ENCODE measurements at places on chromosomes 12 and 14.
A peak's percentile ranks its signal among the peaks of the same experiment; 100 is the strongest.

GRCh38 chr12:32671930-32672780 is 6.9 kb upstream of the DNM1L start:
- no peak for DNase-seq

- DNase-seq = no peak
These were observed 31.5 kb downstream of the SPTB start for GRCh38 chr14:64848239-64848638.

DNA sequence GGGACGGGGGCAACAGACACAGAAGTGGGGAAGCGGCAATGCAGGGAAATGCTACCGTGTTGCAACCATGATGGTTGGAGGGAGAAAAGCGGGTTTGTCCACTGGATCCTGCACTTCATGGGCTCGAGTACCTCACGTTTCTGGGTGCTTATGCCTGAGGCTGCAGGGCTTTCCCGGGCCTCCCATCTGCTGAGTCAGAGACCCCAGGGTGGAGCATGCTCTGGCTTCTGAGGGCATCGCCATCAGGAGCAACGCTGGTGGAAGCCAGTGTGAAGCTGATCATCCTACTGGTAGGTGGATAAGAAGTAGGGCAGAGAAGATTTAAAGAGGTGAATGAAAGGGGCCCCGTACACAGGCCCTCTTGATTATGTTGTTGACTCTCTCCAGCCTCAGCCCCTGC is 5.0 kb upstream of the ADGRD1 start:
- no peak for DNase-seq

DNA sequence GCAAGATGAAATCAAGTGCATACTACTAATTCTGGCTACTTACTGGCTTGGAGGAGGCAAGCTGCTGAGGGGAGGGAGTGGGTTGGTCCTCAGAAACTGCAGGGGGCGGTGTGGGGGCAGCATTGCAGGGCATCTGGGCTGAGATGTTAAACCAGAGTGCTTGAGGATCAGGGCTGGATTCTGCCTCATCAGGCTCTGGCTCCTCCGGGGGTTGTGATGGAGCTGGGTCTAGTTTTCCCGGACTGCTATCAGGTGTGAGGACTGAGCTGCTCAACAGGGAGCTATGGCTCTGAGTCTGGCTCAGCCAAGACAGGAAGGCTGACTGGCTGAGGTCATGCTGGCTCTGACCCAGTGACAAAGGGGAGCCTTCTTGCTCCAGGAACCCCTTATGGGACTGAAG is 28.6 kb downstream of the BAZ2A start:
- peak; percentile 9 for DNase-seq

- no peak for DNase-seq
These were observed 11.8 kb upstream of the KSR2 start for GRCh38 chr12:117980616-117981015.

DNA sequence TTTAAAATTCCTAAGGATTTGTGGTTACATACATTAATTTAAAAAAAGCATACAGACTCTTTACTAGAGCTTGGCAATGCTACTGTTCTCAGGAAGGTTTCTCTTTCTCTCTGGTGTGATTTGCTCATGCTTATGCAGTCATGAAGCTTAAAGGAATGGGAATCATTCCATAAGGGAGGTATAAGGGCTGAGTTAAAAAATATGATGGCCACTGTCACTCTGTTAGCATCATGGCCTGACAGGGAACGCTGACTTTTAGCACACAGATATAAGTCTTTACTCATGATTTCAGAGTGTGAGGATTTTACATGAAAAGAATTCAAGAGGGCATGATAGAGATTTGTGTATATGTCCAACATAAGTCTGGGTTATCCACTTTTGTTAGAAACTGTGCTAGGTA is 3.8 kb downstream of the MYF5 start:
- DNase-seq = no peak

DNA sequence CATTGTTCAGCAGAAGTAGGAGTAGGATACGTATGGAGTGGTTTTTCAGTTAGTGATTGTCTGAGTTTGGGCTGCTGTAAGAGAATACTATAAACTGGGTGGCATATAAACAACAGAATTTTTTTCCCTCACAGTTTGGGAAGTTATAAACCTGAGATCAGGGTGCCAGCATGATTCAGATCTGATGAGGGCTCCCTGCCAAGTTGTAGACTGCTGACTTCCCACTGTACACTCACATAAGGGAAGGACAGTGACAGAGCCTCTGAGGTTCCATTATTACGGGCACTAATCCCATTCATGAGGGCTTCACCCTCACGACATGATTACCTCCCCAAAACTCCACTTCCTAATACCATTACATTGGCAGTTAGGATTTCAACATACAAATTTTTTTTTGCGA is 50.7 kb downstream of the ACSM4 start:
- DNase-seq = no peak

GRCh38 chr12:128365651-128366231 is 98.8 kb downstream of the TMEM132C start:
- no peak for DNase-seq

DNA sequence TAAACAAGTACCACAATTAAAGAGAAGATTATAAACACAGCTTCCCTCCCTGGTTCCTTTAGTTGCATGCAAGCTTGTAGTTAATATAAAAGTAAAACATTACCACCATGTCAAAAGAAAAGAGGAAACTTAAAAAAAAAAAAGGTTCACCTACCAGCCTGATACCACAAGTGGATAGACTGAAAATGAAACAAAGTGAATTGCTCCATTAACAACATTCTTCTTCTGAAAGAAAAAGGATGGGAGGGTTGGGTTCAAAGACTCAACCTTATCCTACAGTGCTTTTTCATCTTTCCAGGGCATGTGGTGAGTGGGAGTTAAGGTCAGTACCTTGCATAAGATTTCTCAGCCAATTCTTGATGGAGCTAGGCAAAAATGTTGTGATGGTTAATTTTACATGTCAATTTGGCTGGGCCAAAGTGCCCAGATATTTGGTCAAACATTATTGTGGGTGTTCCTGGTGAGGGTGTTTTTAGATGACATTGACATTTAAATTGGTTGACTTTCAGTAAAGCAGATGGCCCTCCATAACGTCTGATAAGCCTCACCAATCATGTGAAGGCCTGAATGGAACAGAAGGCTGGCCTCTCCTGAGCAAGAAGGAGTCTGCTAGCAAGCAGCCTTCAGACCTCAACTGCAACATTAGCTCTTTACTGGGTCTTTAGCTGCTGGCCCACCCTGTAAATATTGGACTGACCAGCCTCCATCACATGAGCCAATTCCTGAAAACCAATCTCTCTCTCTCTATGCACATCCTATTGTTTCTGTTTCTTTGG is 28.8 kb downstream of the VCPKMT start:
- DNase-seq = no peak

GRCh38 chr12:106873983-106874382 is 81.7 kb upstream of the TMEM263 start:
- no peak for DNase-seq

DNA sequence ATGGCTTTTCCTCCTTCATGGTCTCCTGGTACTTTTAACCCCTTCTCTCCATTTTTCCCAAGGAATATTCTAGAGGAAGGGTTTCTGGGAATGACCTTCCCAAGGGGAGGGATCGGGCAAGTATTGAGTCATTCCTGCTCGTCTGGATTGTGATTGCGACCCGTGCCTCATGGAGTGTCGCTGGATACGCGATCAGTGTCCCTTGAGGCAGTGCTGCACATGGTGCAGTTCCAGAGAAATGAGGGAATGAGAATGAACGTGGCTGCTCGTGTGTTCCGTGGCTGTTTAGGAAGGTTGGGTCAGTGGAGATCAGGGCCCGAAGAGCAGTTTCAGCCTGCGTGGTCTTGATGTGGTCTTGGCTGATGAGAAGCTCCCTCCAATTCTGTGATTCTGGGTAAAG is 234.4 kb downstream of the CACNA1C start:
- DNase-seq = no peak

GRCh38 chr14:100142073-100143040 is 17.1 kb downstream of the DEGS2 start:
- no peak for DNase-seq

DNA sequence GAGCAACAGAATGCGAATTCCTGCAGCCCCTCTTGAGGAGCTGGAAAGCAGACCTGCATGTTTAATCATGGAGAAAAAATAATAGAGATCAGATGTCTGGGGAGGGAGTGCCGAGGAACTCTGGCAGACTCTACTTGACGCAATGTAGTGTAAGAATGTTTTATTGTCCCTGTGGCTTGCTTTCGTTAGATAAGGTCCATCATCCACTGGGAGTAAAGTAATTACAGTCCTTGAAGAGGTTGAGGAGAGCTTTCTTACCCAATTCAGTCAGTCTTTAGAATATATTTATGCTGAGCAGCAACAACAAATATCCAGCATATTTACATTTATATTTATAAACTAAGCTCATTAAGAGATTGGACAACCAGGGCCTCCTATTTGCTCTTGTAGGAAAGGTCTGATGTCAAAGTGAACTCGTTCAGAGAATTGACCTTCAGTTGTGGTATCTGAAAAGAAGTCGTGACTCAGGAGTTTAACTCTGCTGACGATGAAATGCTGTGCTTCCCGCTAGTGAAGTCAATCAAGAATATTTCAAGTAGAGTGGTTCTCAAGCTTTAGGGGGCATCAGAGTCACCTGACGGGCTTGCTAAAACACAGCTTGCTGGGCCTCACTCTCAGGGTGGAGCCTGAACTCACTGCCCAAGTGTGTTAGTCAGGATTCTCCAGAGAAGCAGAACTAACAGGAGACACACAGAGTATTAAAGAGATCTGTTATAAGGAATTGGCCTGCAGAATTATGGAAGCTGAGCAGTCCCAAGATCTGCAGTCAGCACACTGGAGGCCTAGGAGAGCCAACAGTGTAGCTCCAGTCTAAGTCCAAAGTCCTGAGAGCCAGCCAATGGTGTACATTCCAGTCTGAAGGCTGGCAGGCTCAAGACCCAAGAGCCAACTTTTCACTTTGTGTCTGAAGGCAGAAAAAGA is 139.3 kb upstream of the LMNTD1 start:
- DNase-seq = no peak

GRCh38 chr12:54259194-54260011 is 20.5 kb downstream of the CBX5 start:
- DNase-seq = no peak

- no peak for DNase-seq
These were observed 17.4 kb upstream of the GALNT16 start for GRCh38 chr14:69242311-69243224.

DNA sequence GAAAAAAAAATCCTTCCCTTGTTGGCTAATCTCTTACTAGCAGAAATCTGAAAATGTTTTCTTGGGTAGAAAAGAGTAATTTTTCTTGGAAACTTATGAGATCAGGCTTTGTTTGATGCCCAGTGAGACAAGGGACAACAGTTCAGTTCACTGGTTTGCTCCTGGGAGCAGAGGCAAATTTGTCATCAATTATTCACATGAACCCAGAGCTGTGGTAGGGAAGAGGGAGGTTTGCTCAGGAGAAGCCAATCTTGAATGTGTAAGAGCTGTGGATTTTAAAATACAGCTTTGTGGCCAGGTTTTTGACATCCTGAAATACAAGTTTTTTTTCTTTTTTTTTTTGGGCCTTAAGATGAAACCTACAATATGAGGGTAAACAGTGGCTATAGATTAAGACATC is 426.6 kb downstream of the ATP23 start:
- no peak for DNase-seq
